ENCODE measurements at places on chromosomes 13 and 19.

- DNase-seq: no peak
These were observed 28.1 kb downstream of the CPT1C start for GRCh38 chr19:49718991-49719390.

DNA sequence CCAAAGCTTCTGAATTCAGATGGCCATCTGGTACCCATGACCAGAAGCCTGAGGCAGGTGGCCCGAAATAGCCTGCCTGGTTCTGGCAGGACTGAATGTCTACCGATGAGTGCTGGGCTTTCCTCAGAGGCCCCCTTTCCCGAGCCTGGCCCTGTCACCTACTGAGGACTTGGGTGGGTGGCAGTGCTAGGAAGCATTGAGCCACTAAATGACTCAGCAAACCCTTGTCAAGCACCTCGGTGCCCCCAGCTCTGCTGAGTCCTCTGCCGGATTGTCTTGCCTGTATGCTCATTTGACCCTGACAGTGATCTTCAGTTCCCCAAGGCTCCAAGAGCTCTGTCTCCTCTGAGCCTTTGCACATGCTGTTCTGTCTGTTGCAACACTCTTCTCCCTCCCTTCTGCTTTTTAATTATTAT, 17.9 kb downstream of the PPP1R37 start:
- DNase-seq: no peak

DNA sequence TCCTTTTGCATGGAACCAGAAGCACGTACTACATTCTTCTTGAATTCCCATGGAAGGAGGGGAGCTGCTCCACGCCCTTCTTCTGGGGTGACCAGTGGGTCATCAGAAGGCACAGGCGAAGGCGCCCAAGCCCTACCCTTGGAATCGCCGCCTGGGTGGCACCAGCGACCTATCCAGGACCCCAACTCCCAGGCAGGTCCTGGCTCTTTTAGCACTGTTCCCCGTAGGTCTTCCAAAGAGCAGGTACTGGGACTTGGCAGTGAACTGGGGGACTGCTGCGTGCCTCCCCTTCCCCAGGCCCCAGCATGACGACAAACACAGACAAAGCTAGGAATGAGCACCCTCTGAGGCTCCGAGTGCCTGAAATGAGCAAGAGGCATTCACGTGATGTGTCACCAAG, 45.0 kb downstream of the CEBPG start:
- no peak for DNase-seq

- no peak for DNase-seq
These were observed 69.0 kb upstream of the NPAS1 start for GRCh38 chr19:46950526-46951170.

DNA sequence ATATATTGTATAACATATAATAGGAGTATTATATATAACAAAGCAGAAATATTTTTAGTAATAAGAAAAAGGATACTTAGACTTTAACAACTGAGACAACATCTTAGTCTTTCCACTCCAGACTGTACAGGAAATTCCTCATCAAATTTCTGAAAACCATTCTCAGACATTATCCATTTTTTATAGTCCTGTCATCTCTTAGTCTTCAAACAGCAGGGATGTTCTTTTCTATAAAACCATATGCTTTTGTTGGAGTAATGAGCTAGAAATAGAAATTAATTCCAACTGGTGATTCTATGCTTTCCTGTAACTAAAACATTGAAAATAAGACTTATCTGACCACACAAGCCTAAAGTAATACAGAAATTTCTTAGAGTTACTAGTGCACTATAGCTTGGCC, 82.2 kb upstream of the CSNK1A1L start:
- DNase-seq: no peak

DNA sequence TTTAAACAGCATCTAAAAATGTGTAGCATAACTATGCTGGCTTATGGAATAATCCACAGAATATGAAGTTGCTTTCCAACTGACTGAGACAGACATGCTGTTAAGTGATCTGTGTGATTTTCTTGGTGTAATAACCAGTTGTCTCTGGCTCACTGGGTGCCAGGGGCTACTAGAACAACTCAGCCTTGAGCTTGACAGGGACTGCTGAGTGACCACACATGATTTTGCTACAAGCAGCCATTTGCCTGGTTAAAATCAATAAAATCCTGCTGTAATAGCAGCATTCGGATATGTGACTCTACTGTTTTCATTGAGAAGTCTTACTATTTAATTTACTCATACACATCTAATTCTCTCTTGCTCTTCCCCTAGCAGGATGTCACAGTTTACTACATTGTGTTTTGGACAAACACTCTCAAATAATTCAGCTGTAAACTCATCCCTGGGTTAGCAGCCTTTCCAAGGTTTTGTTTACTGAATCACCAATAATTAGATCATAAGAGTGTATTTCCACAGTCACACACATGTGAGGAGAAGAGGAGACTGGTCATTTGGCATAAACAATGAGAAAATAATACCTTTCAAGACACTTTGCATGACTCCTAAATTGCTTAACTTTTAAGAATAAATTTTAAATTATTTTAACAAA, 426.2 kb downstream of the PCDH9 start:
- DNase-seq: no peak

DNA sequence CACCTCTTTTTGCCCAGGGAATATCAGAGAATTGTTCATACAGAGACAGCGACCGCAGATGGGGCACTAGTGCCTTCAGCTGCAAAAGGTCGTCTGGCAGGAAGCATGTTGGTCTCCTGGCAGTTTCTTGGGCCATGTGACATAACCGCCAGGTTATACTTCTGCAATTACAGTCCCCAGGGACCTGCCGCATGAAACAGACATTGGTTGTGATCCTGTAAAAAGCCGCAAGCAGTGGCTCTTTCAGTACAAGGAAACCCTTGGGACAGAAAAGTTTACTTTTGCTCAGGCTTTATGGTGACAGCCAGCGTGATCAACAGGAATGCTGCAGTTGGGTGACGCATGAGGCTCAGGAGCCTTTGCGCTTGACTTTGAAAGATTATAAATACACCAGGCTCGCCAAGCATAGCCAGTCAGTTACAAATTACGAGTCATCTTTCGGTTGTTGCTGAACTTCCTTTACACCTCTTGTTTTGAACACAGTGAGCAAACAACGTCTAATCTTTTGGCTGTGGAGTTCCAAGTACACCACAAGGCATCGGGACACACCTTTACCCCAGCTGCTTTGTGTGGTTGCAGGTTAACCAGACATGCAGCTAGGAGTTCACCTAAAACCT, 50.5 kb upstream of the UBE2L5 start:
- no peak for DNase-seq

DNA sequence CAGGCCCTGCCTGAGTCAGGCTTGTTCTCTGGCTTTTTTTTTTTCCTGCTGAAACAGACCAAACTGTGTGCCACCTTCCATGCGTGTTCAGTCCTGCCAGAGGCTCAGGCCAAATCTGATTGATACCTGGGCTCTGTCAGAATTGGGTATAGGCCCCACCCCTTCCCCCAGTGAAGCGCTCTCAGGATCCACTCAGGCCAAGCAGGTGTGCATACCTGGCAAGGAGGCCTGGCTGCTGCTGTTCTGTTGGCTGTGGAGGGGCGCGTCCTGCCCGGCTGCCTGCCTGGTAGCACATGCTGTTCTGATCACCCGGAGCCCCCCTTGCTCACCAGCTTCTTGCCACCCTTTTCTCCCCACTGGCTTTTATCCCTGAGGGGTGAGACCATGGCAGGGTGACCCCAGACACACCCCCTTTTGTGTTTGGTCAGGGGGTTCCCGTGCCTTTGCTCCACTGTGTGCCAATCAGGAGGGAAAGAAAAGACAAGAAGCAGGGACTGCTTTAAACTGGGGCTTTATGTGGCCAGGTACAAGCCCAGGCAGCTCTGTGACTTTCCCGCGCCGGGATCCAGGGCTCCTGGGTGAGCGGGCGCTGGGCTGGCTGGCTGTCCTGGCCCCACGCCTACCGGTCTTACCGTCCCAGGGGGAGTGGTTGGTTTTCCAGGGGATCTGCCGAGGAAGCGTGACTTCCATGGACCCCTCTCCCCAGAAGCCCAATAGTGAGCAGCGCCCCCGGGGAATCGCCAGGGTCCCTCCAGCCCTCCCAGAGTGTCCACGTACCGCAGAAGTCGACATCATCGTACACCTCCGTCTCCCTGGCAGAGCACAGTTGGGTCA, 12.7 kb downstream of the PRAM1 start:
- DNase-seq: no peak

- DNase-seq: no peak
These were observed 324.5 kb downstream of the DNAJC15 start for GRCh38 chr13:43347877-43348276.

DNA sequence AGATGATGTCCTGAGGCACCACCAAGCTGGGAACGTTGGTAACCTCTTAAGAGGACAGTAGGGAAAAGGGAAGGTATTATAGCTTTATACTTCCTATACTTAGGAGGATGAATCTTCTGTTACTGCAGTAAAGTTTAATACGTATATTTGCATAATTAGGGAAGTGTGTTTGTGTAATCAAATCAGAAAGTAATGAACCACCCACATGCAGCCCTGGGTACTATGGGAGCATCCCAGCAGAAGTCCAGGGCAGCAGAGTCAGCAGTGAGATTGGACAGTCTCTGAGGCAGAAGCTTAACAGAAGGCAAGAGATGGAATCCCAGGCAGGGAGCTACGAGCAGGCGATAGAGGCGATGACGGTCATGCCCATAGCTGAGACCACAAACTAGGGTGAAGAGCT, 12.5 kb downstream of the SAFB start:
- no peak for DNase-seq

GRCh38 chr13:72726726-72727416, 558 bp downstream of the MZT1 start:
- DNase-seq: no peak

Measured in nucleus accumbens (tissue), 56 donors.